ENCODE measurements at places on chromosomes 7 and 10.

DNA sequence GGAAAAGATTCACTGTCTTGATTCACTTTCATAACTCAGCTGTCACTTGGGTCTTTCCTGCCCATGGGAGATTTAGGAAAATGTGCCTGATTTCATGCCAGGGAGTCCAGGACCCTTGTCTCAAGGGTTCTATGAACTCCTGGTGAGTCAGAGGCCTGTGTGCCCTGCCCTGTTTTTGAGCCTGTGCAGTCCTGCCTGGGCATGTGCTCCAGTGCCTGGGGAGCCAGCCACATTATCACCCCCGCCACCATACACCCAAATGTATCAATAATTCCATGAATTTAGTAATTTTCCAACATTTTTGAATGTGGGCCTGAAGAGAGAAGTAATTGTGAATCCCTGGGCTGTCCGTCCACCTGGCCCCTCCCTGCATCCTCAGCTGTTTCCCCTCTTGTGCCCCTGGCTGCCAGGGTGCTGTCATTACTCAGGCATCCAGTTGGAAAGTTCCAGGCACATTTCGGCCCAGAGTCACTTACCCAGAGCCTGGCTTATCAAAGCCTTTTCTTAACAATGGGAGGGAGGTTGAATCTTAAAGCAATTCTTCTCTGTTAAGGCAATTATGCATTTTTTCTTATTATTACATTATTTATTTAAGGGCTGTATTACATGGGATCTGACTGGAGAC, 287.8 kb upstream of the CDC14C start:
- DNase-seq, result no peak

DNA sequence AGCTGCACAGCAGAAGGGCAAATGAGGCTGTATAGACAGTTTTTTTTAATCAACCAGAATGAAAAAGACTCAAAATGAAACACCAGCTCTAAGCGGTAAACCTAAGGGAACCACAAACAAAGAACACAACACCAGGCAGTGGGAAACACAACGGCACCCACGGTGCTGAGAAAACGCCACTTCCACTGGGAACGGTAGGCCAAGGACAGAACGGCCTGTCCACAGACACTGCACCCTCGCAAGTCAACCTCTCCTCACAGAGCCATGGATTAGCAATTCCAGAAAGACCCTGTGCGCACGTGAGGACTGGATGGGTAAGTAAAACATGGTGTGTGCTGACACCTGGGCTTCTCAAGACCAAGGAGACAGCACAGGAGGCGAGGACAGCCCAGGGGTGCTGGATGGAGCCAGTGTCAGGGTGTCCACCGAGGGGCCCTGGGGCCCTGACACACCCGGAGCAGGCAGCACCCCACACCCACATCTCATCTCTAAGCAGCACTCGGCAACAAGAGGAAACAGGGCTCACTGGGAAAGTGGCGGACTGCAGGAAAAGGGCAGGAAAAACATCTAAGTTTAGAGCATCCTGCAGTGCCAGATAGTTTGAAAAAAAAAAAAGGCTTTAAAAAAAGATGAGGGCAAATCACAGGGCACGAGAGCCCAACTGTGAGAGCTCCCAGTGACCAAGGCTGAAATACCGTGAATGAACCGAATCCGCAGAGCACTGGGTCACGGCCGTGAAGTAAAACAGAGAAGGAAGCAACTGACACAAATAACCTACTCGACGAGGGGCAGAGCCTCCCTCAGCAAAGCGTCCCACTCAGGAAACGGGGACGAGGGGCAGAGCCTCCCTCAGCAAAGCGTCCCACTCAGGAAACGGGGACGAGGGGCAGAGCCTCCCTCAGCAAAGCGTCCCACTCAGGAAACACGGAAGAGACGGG, 120.2 kb downstream of the MAD1L1 start:
- DNase-seq, result no peak

DNA sequence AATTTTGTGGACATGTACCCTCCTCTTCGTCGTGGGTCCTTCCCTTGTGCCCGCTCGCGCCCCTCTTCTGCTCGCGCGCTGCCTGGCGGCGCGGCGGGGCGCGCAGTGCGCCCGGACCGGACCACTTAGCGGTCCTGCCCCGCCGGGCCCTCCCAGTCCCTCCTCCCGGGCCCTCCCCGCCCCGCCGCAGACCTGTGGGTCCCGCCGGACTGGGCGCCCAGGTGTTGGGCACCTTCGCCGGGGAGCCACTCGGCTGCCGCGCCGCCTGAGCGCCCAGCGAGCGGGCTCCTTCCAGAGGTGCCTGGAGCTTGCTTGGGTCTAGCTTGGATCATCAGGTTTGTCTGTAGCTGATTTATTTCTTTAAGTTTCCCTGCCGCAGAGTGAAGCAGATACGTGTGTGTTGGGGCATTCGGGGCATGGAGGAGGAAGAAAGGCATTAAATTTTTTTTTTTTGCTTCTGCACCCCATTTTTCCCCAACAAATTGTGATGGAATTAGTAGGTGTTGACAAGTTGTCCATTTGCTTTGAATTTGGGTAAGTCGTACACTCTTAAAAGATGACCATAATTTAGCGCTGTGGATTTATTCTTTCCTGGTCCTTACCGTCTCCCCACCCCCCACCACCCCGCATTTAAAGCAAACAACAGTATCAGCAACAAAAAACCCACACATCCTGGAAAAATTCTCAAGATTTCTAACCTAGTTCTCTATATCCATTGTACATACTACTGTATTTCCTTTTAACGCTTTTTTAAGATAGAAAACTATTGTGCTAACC, 905 bp downstream of the C1GALT1 start:
- peak; percentile 61 for DNase-seq

DNA sequence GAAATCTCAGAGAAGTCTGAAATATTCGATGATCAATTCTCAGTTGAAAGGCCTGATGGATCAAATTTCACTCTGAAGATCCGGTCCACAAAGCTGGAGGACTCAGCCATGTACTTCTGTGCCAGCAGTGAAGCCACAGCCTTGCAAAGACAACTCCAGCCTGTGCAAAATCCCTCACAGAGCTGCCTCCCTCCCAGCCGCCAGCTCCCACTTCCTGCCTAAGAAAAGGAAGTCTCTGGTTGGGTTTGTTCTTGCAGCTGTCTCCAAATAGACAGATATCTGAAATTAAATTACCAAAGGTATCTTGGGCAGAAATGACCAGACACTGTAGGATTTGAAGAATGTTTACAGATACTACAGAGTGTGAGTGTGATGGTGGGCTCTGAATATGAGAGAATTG, 43.4 kb upstream of the PRSS58 start:
- no peak for DNase-seq

DNA sequence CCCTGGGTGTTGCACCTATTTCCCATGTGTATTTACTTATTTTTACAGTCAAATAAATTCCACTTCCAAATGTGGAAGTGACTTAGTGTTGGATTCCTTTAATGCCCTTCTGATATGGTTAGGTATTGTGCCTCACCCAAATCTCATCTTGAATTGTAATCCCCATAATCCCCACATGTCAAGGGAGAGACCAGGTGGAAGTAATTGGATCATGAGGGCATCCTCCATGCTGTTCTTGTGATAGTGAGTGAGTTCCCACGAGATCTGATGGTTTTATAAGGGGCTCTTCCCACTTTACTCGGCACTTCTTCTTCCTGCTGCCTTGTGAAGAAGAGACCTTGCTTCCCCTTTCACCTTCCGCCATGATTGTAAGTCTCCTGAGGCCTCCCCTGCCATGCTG, 136.9 kb downstream of the SNX10 start:
- no peak for DNase-seq

- no peak for DNase-seq
These were observed 365.5 kb upstream of the BMPER start for GRCh38 chr7:33539659-33540400.

DNA sequence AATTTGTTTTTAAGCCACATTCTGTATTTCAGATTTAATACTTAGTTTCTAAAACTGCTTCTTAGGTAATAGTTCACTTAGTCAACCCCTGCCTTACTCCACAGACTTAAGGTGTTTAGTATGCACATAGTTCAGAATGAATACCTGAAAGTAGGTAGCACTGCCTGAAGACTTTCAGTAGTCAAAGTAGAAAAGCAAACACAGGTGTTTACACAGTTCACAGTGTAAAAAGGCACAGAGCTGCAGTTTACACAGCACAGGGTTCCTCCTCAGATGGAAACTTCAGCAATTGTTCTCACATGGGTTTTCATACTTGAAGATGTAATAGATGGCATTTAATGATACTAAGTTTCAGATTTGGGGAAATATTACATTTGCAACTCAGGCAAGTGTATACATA, 3.1 kb upstream of the PKD1L1 start:
- no peak for DNase-seq

GRCh38 chr10:115649217-115649616, 556.1 kb downstream of the ATRNL1 start:
- DNase-seq, result no peak

Data from brain (organoid and tissue), 16 donors.